Esophagus mucosa (tissue), 1 donor: ENCODE measurements at places on chromosomes 2 and 18. TPM values are rescaled to one million over a fixed set of nuclear protein-coding genes. Genes with fewer than 3 reads are reported as not detected.

Gene PFN4
- total RNA-seq, result 0.24 TPM

Gene ATP6V1B1
- total RNA-seq, result 2.4 TPM

Gene VIL1
- not detected for total RNA-seq

Gene LRRC30
- total RNA-seq, result not detected

Gene KLHL14
- total RNA-seq, result 0.16 TPM

Gene UBXN2A
- total RNA-seq, result 10.4 TPM

Gene FAM237A
- total RNA-seq, result not detected

Gene CD28
- 0.28 TPM for total RNA-seq

Gene DNAJC10
- total RNA-seq, result 32.1 TPM

Gene TM4SF20
- total RNA-seq, result not detected

Gene PAIP2B
- 9.8 TPM for total RNA-seq

Gene MITD1
- total RNA-seq, result 19.0 TPM

Gene ERMN
- not detected for total RNA-seq

Gene CHRNG
- total RNA-seq, result not detected
